ENCODE measurements at places on chromosomes 16 and 17. TPM values are rescaled to one million over a fixed set of nuclear protein-coding genes. Genes with fewer than 3 reads are reported as not detected.

SLC9A5 gene
- total RNA-seq, result 6.1 TPM

OTOP3 gene
- not detected for total RNA-seq

PPY gene
- total RNA-seq, result not detected

RNU2-1 gene
- total RNA-seq, result not detected

CCDC78 gene
- not detected for total RNA-seq

CCL1 gene
- not detected for total RNA-seq

TBC1D3K gene
- not detected for total RNA-seq

TVP23B gene
- 22.4 TPM for total RNA-seq

CCDC40 gene
- 7.5 TPM for total RNA-seq

DPEP3 gene
- 0.27 TPM for total RNA-seq

C16orf74 gene
- 1.4 TPM for total RNA-seq

GRB7 gene
- total RNA-seq, result not detected

BCL6B gene
- 2.6 TPM for total RNA-seq

STAT3 gene
- total RNA-seq, result 129 TPM

ADAD2 gene
- not detected for total RNA-seq

DNAI2 gene
- not detected for total RNA-seq

MAP2K6 gene
- total RNA-seq, result 9.7 TPM

CRHR1 gene
- total RNA-seq, result not detected

KIF2B gene
- not detected for total RNA-seq

EVPLL gene
- not detected for total RNA-seq

LGALS9C gene
- total RNA-seq, result not detected

POLR3K gene
- 6.3 TPM for total RNA-seq

TIGD7 gene
- 3.5 TPM for total RNA-seq

SAMD14 gene
- 0.54 TPM for total RNA-seq

ANKRD40CL gene
- not detected for total RNA-seq

EFCAB5 gene
- not detected for total RNA-seq

SPHK1 gene
- total RNA-seq, result 7.6 TPM

MTMR4 gene
- 28.5 TPM for total RNA-seq

CNTNAP4 gene
- 1.4 TPM for total RNA-seq

HS3ST3B1 gene
- 1.1 TPM for total RNA-seq

TEX19 gene
- not detected for total RNA-seq

SLC35G6 gene
- not detected for total RNA-seq

BRD7 gene
- total RNA-seq, result 56.4 TPM

Data from sigmoid colon (tissue), 7 donors.